Caudate nucleus (tissue), 63 donors: ENCODE measurements at places on chromosomes 1 and 21.

GRCh38 chr1:9068981-9069325, 482 bp downstream of the SLC2A5 start:
- DNase-seq: no peak

- no peak for DNase-seq
Measured at GRCh38 chr1:236039740-236040685, 24.9 kb downstream of the NID1 start.

- no peak for DNase-seq
Measured at GRCh38 chr21:46011267-46011967, 29.8 kb downstream of the COL6A1 start.

GRCh38 chr1:19254416-19254815, 2.8 kb downstream of the MRTO4 start:
- DNase-seq: no peak

DNA sequence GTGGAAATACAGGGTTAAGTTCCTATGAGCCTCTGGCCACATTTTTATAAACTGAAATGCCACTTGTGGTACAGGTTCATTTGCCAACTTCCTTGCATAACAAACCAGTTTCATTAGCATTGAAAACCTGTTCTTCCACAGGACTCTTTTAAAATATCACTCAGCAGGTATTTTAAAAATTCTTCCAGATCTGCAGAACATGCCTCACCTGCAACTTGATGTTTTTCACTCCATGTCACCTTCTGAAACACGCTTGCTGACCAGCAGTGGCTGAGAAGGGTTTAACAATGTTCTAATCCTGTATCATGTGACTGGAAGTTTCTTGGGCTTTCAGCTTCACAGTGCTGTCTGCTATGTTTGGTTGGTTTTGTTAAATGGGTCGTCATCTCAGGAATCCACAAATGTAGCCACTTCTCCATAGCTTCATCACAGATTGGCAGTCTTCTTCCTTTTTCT, 17.6 kb upstream of the CBR3 start:
- DNase-seq: no peak

DNA sequence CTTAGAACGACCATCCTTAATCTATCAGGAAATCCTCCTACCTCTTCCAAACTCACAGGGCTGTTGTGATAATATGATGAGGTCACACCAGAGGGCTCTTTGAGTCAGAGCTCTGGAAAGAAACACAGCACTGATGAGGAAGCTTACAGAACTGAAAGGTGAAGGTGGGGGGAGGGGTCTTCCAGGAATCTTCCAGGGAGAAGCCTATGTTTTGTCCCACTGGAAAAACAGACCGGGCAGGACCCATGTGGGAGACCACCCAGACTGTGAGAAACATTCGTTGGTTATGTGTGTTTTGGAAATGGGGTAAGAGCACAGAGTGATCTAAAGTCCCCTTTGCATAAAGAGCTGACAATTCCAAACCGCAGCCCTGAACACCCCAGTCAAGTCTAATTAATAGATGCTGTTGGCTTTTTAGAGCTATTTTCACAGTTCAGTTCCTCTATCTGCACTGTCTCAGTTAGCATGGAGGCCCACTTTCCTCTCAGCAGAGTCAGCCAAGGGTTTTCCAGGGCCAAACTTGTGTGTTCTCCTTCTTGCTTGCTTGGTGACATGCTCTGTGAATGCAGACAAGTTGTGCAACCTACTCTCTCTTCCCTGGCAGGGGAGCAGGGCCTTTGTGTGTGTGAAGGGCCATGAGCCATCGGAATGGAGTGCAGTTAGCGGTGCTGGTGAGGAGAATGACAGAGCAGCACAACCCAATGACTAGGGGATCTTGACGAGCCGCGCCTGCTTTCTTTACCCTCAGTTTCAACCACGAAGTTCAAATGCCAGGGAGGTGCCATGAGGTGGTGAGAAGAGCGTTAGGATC, 12.3 kb downstream of the PHLDA3 start:
- DNase-seq: no peak

DNA sequence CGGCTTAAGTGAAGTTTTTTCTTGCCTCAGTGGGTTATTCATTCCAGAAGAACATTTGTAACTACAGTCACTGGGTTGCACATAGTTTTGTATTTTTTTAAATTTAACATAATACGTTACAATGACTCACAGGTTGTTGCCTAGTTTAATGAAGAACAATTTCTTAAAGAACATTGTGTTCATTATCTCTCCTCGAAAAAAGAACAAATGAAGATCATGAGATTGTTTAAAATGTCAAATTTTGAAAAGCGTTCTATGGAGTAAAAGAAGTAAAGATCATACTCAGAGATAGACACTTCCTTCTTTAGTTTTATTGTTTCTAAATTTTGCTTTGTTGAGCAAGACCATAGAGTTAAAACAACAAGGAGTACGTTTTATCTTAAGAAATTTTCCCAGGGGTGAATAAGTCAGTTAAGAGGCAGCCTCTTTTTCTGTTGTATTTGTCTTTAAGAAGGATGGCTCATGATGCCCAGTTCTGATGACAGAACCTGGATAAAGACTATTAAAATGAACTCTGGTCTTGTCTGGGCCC, 10.5 kb upstream of the SLAMF1 start:
- no peak for DNase-seq

DNA sequence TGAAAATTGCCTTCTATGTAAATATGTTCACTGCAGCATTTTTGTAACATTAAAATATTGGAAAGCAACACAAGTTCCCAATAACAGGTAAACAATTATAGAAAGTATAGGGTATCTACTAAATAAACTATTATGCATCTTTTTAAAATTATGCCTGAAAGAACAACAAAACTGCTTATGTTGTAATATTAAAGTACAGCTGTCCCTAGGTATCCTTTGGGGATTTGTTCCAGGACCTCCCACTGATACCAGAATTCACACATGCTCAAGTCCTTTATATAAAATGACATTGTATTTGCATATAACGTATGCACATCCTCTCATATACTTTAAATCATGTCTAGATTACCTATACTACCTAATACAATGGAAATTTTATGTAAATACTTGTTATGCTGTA, 121.8 kb upstream of the TNFSF4 start:
- no peak for DNase-seq

GRCh38 chr1:13619909-13620308, 36.3 kb downstream of the PDPN start:
- no peak for DNase-seq

- no peak for DNase-seq
Measured at GRCh38 chr1:12249181-12249580, 19.4 kb downstream of the VPS13D start.

DNA sequence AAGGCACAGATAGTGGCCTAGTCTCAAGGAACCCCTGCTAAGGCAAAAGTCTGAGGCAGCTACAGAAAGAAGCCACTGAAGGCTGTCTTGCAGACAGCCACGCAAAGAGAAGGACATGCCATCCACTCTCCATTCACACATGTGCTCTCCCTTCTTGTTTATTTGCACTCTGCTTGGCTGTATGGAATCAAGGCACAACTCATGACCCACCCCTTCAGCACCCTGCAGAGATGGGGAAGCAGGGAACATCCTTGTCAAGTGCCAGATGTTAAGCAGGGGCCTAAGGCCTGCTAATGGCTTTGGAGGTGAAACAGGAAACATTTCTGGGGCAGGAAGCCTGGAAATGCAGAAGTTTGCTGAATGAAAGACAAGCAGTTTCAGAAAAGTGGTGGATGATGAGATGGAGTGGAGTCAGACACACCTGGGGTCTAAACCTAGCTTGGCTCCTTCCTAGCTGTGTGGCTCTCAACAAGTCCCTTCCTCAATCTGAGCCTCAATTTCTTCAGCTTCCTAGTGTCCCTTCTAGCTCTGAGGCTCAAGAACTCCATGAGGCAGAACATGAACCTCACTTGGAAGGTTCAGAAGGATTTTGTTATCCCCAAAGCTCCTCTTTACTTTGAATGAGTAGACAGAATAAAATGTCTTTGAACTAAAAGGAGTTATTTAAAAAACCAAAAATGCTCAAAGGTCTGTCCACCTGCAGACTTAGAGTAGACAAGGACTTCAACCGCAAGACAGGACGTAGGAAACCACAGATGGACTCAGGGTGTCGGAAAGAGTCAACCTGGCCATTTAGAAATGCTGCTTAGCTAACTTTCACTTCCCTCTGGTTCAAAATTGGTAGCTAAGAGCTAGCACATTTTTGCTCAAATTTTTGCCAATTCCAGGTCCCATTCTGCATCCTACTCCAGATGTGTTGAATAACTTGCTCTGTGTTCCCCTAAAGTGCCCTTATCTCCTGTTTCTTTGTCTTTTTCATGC, 283.1 kb downstream of the PLPP3 start:
- no peak for DNase-seq

DNA sequence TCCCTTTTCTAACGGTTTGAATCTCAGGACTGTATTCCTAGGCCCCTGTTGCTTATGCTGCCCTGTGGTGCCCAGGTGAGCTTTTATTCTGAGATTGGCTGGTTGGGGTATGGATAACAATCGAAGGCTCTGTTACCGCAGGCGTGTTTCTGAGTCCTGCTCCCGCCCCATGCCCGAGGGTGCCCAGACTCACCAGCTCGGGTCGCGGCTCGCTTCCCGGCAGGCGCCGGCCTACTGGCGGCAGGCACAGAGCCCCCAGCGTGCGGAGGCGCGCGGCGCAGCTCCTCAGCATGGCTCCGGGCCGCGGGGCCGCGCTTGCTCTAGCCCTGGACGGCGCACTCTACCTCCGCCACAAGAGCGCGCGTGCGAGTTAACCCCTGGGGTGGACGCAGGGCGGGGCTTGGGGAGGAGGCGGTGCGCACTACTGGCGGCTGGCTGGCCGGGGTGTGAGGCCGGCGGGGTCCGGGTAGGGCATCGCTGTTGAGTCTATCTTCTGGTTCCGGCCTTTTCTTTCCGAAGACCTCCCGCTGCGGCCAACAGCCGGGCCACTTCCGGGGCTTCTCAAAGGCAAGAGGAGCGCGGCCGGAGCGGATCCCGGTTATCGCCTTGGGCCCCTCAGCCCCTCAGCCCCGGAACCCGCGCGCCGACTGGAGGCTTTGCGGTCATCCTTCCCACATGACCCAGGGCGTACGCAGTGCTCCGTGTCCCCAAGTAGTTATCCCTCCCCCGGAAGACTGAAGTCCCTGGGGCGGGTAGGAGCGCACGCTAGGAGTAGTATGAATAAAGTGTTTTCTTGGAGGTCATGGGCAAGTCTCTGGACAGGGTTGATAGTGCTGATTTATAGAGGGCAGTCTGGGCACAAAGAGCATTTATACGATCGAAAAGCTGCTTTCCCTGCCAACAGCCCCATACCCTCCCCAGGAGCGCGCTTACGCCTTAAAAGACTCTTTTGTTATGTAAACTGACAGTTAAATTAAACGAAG, at the start of gene THEM4:
Gene THEM4, minus strand, starts transcription at position 345 of the 983 bp plus-strand sequence. Its CDS starts 53 bp downstream, at position 292.
- peak; percentile 91 for DNase-seq

GRCh38 chr21:41483415-41483814, 24.5 kb downstream of the TMPRSS2 start:
- no peak for DNase-seq

DNA sequence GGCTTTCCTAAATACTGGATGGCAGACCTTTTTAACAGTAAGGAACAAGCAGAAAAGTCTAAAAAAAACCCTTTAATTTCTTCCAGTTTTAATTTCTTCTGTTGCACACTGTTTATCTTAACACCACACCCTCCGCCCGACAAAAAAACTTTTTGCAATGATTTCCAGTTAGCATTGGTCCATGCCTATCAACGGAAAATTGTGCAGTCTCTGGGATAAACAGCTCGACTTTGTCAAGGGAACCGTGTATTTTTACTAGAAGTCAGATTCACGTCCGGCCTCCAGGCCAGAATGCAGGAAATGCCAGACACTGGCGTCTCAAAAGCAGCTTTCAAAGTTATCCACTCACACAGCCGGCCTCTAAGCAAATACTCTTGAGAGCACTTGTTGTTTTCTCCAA, 378 bp upstream of the NUP210L start:
- DNase-seq: no peak

DNA sequence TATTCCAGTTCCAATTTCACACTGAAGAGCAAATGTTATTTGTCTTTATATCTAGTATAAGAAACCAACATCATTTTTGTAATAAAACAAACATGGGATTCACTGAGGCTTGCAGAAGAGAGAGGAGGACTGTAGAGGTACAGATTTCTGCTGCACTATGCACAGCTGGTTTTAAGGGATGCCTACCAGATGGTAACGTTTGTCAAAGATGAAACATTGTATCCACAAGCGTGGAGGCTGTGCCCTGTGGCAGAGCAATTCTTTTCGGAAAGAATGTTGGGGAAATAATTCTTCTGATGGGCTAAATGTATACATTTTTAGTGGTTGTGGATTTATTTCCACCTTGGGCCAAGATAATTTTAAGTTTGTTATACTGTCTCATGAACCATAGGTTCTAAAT, 272.4 kb downstream of the DUSP10 start:
- DNase-seq: no peak

- DNase-seq: no peak
Measured at GRCh38 chr1:101233495-101233894, 3.3 kb upstream of the S1PR1 start.

DNA sequence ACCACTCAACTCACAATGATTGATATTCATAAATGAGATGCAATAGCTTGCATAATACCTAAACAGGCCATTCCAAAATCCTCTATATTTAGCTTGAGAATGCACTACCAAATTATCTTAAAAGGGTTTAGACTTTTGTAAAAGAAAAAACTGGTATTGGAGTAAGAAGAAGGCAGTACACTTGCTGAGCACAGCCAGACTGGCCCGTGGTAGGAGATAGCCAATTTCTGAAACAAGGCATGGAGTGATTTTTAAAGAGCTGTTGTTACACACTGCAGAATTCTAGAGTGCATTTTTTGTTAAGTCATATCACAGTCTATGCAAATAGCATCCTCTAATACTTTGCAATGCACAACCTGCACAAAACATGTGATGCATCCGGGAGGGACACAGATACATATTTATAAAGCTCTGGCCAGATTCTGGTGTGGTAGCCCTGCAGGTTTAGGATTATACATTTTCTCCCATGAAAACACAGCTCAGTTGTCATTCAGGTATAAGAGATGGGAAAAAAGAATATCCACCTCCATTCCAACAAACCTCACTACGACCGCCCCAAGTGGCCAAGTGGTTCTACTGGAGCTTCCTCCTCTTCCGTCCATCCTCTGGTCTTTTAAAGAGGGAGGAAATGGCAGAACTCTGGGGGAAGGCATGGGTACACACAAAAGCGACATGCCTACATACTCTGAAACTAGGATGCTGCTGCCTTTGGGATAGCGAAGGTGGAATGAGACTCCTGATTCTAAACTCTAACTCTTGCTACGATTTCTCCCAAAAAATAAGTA, 40.8 kb downstream of the BCAR3 start:
- DNase-seq: no peak

DNA sequence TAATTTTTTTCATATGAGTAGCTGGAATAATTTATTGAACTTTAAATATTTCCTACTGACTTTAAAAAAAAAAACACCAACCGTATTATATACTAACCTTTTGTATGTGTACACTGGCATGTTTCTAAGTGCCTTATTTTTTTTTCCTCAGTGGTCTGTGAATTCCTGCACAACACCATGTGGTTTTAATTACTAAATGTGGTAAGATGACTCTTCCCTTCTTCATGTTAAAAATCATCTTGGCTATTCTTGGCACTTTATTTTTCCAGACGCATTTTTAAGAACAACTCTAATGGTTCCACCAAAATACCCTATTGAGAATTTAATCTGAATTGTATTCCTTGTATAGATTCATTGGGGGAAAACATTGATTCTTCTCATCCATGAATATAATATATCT, 28.4 kb downstream of the PPP2R5A start:
- DNase-seq: no peak

- no peak for DNase-seq
Measured at GRCh38 chr1:203072911-203073310, 12.9 kb downstream of the MYOG start.
